ENCODE measurements at places on chromosomes 13 and 19. TPM values are rescaled to one million over a fixed set of nuclear protein-coding genes. Genes with fewer than 3 reads are reported as not detected.

HSPB6 gene
- 49.6 TPM for total RNA-seq

EDNRB gene
- total RNA-seq, result 9.7 TPM

PSG1 gene
- total RNA-seq, result 0.62 TPM

CCDC8 gene
- total RNA-seq, result 37.2 TPM

CDX2 gene
- total RNA-seq, result not detected

Data from uterine smooth muscle cell (primary cell).